ENCODE measurements at places on chromosomes 12 and 14. TPM values are rescaled to one million over a fixed set of nuclear protein-coding genes. Genes with fewer than 3 reads are reported as not detected.

IL26 gene
- total RNA-seq = 0.11 TPM

B4GALNT3 gene
- 3.4 TPM for total RNA-seq

TAS2R20 gene
- total RNA-seq = 14.6 TPM

OLR1 gene
- 6.3 TPM for total RNA-seq

IFI27L1 gene
- total RNA-seq = 74.2 TPM

TDRD9 gene
- total RNA-seq = 1.4 TPM

SMIM41 gene
- 0.33 TPM for total RNA-seq

CDK2 gene
- 54.4 TPM for total RNA-seq

TOMM20L gene
- total RNA-seq = not detected

DICER1 gene
- total RNA-seq = 136 TPM

AKAP3 gene
- 1.5 TPM for total RNA-seq
